Activated CD4-positive, alpha-beta T cell treated with anti-CD3 and anti-CD28 coated beads for 36 hours (primary cell): ENCODE measurements at places on chromosomes 1 and 21. TPM values are rescaled to one million over a fixed set of nuclear protein-coding genes. Genes with fewer than 3 reads are reported as not detected.

DNA sequence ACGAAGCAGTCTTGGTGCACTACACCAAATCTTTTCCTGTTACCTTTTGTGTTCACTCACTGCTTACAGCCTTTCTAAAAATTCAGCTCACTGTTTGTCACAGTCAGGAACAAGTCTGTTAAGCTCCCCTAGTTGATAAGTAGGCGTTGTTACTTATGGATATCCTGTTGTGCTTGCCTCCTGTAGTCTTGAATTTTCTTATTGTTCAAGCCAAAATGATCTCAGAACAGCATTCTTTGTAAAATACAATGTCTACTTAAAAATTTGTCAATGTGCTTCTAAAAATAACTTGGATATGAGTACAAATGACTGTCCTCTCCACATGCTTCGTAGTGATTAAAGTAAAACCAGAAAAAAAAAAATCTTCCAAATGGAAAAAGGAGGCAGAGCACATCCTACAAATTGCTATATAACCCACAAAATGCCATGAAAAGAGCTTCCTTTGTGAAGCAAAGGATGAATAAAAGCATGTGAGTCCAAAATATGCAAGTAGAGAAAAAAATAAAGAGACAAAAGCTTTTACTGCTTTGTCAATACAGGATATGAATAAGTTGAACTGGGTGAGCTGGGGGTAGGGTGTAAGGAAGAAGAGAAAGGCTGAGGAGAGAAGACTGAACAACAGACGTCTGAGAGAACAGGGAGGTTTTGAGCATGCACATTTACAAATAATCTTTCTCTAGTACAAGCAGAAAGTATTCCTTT lies 228.9 kb upstream of the ADGRL4 start:
- H3K27me3 ChIP-seq: no peaks in the 10 kb centered on the region
- H3K4me1 ChIP-seq: no peaks in the 10 kb centered on the region
- no peak overlapping the region for H3K27ac ChIP-seq

AADACL3 gene
- not detected for total RNA-seq

IVL gene
- total RNA-seq: 0.07 TPM

SPATA17 gene
- total RNA-seq: 0.14 TPM
